ENCODE measurements at places on chromosomes 2 and 18.
A peak's percentile ranks its signal among the peaks of the same experiment; 100 is the strongest.

DNA sequence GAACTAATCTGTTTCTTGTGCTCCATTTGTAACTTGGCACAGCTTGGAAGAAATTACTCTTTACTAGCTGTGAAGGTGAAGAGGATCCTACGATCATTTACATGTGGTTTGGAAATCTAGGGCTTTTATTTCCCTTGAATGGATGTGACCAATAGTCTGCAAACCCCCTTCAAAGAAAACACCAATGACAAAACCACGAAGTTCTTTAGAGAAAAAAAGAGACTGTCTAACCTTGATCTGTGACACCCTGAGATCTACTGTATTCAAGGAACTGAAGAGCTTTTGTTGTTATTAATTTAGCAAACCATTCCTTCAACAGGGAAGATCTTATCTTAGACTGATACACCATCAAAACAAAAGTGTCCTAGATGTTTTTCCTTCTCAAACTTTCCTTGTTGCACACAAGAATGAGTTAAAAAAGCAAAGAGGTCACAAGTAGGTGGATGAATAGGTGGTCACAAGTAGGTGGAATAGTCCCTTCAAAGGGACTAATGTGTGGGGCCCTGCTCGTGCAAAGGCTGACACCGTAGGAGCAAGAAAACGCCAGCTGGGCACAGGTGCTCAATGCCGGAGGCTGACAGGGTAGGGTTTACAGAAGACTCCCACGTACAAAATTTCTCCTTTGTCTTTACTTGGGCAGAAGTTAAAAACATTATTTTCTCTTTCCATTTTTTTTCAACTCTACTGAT is 95.6 kb upstream of the ITGB6 start:
- DNase-seq = no peak

GRCh38 chr2:120231974-120232635 is 8.9 kb upstream of the TMEM185B start:
- DNase-seq = peak; percentile 74

- DNase-seq = no peak
Observed at GRCh38 chr2:120367221-120367620, 21.3 kb downstream of the INHBB start.

DNA sequence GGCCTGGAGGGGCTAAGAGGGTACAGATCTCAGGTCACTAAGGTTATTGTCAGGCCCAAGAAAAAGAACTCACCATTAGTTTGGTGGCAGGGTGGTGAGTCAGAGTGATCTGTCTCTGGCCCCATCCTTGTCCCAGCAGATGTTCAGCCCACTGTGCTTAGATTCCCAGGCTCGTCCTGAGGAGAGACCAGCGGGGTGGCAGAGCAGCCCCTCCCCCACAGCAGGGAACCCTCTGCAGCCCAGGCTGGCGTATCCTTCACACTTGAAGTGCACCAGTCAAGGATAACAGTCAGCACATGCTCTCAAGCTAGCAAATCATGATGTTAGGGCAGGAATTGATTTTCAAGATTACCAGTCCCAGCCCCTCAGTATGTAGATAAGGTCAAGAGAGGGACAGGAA is 43.1 kb downstream of the TMEM185B start:
- DNase-seq = no peak

DNA sequence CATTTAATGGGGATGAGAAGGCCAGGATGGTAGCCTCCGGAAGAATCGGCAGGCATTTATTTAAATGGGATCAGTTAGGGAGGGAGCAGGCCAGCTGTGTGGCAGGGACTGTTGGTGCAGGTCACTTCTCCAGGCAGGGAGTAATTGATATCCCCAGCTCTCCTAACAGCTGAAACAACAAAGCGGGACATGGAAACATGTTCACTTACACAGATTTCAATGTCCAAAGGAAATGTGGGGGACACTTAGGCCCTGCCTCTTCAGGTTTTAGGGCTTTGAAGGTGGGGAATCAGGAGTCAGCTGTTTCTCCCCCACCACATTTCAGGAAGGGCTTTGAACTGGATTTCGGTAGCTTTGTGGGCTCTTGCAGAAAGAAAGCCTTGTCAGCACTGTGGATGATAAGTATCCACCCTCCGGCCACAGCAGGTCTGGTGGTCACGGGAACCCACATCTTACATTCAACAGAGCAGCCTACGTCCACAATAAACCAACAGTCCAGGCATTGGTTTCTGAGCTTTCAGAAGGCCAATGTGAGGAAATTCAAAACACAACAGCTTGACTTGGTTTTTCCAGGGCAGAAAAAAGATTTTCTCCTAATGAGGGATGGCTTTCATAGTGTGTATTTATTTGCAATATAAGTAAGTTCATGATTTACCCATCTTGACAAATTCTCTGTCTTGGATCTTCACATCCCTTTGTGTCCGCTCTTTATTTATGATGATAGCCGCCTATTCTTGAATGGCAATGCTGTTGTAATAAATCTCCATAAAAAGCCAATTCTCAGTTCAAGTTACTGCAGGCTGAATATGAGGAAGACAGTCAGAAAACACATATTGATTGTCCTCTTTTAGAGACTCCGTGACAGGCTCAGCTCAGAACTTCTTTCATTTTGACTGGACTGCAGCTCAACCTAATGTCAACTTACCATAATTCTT is 96.6 kb upstream of the NRP2 start:
- no peak for DNase-seq

- no peak for DNase-seq
Observed at GRCh38 chr18:9177031-9177430, 40.5 kb downstream of the ANKRD12 start.

DNA sequence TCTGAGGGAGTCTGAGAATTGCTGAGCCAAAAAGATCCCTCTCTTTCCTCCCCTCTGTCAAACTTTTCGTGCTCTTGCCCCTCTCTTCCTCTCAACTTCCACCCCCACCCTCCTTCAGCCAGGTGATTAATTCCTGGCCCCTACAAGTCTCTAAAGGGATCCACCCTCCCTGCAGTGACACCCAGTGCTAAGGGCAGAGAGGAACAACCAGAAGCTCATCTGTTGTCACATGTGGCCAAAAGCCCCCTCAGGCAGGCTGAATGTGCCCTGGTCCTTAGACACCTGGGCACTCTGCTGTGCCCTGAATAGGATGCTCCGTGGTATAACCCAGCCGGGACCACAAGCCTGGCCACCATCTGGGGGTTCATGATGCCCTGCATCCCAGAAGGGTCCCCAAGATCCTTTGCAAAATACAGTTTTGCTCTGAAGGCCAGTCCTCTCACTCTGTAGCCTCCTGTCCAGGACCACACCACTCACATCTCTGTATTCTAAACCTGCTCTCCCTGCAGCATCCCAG is 234.4 kb downstream of the BCL11A start:
- no peak for DNase-seq

- DNase-seq = no peak
Observed at GRCh38 chr2:105454801-105455485, 56.1 kb upstream of the FHL2 start.

GRCh38 chr18:35489913-35490490 is 7.8 kb downstream of the INO80C start:
- no peak for DNase-seq

DNA sequence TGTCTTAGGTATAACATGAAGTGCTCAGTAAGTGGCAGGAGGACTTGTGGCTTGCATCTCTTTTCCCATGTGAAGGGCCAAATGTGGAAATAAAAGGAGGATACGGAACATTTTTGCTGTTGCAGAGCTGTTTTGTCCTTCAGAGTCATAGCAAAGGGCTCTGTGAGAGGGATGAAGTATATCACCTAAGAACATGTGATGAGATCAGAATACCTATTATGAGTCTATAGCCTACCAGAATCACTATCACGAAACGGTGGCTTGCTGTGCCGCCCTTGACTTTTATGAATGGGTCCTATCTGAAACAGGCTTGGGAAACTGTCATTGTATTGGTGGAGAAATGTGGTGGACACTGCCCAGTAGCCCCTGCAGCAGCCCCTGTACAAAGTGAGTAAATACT is 67.0 kb upstream of the ITGB6 start:
- DNase-seq = no peak

- no peak for DNase-seq
Observed at GRCh38 chr2:233501198-233502076, 65.1 kb downstream of the USP40 start.

DNA sequence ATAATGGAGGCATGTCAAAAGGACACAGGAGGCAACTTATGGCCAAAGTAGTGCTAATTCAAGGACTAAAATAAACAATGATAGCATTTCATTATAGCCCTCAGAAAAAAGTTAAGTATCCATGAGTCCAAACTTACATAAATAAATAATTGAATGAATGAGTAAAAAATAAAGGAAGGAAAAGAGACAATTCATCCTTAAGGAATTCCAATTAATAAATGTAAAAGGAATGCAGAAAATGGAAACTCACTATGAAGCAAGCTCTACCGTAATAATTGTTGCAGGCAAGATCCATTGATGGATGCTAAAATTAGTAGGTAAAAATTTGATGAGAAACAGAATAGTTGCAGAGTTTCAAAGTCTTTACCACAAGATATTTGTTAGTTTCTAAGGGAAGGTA is 88.2 kb upstream of the RAPGEF4 start:
- no peak for DNase-seq

DNA sequence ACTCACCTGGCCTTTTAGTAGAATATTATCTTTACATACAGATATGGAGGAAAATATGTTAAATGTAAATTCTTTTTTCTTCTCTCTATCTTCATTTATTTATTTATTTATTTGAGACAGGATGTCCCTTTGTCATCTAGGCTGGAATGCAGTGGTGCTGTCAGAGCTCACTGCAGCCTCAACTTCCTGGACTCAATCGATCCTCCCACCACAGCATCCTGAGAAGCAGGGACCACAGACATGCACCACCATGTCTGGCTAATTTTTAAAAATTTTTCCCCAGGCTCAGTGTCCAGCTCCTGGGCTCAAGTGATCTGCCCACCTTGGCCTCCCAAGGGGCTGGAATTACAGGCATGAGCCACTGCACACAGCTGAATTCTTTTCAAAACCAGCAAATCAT is 20.3 kb downstream of the KYNU start:
- no peak for DNase-seq

GRCh38 chr2:77018219-77018618 is 504.0 kb downstream of the LRRTM4 start:
- no peak for DNase-seq

GRCh38 chr2:11405599-11406266 is 60.2 kb downstream of the E2F6 start:
- DNase-seq = no peak

DNA sequence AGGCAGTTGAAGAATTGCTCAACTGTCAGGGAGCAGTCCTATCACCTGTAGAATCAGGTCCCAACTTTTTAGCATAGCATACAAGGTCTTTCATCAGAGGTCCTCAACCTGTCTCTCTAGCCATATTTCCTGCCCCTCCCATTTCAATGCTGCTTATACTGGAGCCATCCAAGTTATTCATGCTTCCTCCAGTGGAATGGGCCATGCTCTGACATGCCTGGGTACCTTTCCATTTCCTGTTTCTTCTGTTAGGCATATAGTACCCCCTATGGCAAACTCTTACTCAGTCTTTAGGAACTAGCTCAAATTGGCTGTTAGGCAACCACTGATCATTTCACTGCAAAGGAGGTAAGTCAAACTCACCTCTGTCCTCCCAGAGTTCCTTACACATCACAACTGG is 51.0 kb upstream of the ABCA12 start:
- no peak for DNase-seq

GRCh38 chr2:224971214-224971613 is 71.1 kb downstream of the DOCK10 start:
- peak; percentile 29 for DNase-seq

- DNase-seq = no peak
Observed at GRCh38 chr2:13485256-13485655, 768.5 kb downstream of the TRIB2 start.

GRCh38 chr2:20207051-20207450 is 17.9 kb downstream of the SDC1 start:
- no peak for DNase-seq

GRCh38 chr2:63737081-63737751 is 104.5 kb upstream of the UGP2 start:
- no peak for DNase-seq

DNA sequence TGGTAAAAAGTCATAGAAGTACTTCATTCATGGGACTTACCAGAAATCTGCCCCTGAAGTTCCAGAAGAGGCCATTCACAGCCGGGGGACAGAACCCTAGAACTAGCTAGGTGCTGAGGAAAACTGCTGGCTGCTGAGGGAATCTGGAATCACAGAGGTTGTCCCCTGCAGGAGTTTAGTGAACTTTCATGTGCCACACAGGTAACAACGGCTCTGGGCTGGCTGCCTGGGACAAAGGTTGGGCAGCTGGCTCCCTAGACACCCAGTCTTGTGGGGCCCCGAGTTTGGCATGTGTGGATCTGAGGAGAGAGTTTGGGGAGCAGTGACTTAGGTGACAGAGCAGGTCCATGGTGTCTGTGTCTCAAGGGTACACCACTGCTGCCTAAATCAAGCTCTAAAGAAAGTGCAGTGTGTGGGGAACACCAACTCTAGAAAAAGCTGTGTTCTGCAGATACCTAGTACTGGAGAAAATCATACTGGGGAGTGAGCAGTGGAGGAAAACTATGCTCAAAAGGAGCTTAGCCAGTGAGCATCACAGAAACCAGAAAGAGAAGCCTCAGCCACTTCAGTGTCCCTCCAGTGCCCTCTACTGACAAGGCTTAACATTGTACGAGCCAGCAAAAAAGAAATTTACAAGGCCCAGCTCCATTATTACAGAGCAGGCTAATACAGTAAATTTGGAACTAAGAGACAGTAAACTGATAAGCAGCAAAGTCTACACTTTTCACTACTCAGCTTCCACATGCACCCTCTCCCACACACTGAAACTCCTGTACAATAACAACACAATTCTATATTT is 15.2 kb downstream of the GALNT3 start:
- DNase-seq = no peak

- no peak for DNase-seq
Observed at GRCh38 chr18:44681076-44681970, 635 bp downstream of the SETBP1 start.

DNA sequence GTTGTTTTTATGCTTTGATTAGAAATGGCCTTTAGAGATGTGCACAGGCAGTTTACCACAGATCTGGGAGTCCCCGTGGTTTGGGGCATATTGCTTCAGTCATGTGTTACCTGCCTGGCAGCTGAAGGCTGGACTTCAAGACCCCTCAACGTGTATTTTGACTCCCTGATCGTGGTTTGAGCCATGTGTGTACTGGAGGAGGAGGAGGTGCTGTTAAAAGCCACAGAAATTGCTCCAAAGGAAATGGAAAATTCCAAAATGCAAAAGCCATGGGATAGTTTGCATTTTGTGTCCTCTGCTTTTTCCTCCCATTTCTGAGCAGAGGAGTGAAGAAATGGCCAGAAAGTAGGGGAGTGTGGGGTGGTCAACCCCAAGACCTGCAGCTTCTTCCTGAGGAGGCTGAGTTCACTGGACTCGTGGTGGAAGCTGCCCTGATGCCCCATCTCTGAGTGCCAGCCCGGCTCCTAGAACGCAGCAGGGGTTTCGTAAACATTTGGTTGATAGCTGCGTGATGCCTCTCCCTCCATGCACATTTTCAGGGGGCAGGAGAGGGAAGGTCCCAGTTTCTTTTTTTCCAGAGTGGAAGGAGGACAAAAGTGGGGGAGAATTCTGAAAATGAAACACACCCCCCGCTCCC is 45.7 kb downstream of the ITGB1BP1 start:
- no peak for DNase-seq

DNA sequence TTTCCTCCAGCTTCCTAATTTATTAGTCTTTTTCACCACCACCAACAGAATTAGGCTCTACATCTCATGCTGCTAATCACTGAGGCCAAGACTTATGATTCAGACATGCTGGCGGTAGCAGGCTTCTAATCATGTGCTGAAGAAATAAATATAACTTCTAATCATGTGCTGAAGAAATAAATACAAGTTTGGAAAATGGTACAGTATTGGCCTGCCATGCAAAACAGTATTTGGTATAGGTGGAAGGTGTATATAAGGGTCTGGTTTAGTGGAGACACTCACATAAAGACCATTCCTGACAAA is 240.7 kb downstream of the TGIF1 start:
- no peak for DNase-seq

GRCh38 chr2:164739966-164740365 is 101.7 kb downstream of the COBLL1 start:
- no peak for DNase-seq

Data from activated CD4-positive, alpha-beta T cell treated with anti-CD3 and anti-CD28 coated beads for 4 hours (primary cell).